ENCODE measurements at places on chromosomes 4 and X.
A peak's percentile ranks its signal among the peaks of the same experiment; 100 is the strongest.

DNA sequence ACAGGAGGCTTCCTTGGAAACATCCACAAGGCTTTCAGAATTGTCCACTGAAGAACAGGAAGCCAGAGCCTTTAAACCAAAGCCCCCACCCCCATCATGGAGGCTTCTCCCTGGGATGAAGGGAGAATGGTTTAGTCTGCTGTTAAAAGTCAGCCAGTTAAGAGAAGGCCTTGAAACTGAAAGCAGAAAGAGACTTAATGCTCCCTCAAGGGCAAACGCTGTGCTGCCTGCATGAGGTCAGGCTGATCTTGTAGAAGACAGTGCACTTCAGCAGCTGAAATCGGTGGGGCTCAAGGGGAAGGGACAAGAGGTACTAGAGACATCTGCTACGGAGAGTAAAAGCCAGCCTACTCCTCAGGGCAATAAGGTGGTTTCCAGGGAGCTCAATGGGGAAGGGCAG is 69.0 kb downstream of the HPRT1 start:
- DNase-seq, result no peak

DNA sequence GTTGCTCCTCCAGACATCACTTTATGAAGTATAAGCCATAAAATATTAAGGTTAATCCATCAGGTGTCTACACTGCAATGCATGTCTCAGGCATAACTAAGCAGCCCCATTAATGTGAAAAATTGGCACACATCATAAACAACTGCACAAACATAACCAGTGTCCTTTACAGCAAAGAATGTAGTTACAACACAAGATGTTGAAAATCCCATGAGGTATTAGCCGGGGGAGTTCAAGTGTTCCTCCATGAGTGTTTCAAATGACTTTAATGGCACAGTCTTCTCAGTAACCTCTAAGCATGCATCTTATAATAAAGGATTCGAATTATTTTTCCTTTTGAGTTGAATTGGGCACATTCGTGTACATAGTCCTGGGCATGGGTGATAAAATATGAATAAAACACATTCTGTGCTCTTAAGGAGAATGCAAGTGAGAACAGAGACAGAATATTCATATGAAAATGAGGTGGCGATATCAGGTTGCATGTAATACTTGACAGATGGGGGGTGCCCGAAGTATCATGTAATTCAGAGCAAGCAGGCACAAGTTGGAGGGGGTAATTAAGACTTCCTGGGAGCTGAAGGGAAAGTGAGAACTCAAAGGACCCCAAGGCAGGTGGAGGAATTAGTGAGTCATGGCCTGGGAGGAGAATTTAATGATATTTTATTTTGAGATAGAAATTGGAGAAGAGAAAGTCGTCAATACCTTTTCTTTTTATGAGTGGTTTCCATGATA is 18.2 kb upstream of the VCX2 start:
- no peak for DNase-seq

DNA sequence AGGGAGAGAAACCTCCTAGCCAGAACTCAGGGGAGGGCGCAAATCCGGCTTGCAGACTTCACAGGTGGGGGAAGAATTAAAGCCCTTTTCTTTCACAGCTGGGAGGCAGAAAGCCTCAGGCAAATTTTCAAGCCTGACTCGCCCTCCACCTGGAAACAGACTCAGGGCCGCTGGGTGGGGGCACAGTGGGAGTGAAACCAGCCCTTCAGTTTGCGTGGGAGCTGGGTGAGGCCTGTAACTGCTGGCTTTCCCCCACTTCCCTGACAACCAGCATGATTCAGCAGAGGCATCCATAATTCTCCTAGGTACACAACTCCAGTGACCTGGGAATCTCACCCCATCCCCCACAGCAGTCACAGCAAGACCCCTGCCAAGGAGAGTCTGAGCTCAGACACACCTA is 206.9 kb upstream of the INTU start:
- no peak for DNase-seq

DNA sequence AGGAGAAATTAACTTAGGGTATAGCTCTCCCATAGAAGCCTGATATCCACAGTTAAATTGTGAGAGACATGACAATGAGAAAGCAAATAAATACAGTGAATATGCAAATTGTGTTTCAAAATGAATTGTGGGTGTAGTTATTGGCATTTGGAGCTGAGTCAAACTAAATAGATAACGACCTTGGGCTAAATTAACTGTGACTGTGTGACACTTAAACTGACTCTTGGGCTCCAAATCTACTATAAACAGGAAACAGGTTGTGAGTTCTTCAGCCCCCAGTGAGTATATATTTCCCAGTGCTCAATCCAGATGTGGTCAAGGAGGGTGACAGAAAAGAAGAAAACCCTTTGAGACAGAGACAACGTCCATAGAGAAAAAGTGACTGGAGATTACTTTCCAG is 11.3 kb upstream of the MAGEA10 start:
- DNase-seq, result no peak

DNA sequence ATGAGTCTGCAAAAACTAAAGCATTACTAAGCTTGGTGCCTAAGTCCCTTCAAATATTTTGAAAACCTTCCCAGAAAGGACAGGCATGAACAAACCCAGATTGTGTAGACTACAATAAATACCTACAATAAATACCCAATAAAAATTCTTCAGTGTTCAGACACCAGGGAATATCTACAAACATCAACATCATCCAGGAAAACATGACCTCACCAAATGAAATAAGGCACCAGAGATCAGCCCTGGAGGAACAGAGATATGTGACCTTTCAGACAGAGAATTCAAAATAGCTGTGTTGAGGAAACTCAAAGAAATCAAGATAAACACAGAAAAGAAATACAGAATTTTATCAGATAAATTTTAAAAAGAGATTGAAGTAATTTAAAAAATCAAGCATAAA is 57.8 kb upstream of the NLRP2B start:
- no peak for DNase-seq

- DNase-seq, result no peak
Measured at GRCh38 chrX:24333371-24333770, 19.5 kb upstream of the SUPT20HL2 start.

DNA sequence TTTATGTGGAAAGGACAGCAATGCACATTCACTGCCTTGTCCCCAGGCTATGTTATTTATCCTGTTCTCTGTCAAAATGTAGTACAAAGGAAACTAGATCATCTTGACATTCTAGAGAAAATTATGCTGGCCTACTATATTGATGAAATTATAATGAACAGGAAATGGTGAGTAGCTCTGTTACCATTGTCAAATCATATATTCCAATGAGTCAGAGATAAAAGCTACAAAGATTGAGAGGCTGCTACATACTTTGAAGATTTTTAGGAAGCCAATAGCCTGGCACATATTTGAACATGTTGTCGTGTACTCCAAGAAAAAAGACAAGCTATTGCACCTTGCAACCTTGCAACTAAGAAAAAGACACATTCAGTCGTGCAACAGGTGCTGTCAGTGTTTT is 52.7 kb upstream of the TET2 start:
- no peak for DNase-seq

- no peak for DNase-seq
Measured at GRCh38 chr4:145521282-145521681, 39.6 kb downstream of the SMAD1 start.

- DNase-seq, result no peak
Measured at GRCh38 chrX:18099745-18100144, 120.9 kb downstream of the BEND2 start.

DNA sequence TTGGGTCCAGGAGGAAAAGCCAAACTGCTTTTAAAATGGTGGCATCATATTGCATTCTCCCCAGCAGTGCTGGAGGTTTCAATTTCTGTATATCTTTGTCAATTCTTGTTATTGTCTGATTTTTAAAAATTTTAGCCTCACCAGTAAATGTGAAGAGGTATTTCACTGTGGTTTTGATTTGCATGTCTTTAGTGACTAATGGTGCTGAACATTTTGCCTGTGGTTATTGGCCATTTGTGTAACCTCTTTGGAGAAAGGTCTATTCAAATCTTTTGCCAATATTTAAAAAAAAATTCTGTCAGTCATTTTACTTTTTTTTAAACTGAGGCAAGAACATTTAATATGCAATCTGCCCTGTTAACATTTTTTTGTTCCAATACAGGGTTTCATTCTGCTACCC is 322.1 kb downstream of the TLL1 start:
- DNase-seq, result no peak

- DNase-seq, result no peak
Measured at GRCh38 chr4:146029147-146029546, 90.5 kb upstream of the ZNF827 start.

- no peak for DNase-seq
Measured at GRCh38 chr4:552019-552418, 24.1 kb downstream of the TMEM271 start.

- no peak for DNase-seq
Measured at GRCh38 chrX:39242187-39242586, 440.9 kb downstream of the MID1IP1 start.

- peak; percentile 56 for DNase-seq
Measured at GRCh38 chrX:40945361-40945713, 139.9 kb upstream of the USP9X start.

DNA sequence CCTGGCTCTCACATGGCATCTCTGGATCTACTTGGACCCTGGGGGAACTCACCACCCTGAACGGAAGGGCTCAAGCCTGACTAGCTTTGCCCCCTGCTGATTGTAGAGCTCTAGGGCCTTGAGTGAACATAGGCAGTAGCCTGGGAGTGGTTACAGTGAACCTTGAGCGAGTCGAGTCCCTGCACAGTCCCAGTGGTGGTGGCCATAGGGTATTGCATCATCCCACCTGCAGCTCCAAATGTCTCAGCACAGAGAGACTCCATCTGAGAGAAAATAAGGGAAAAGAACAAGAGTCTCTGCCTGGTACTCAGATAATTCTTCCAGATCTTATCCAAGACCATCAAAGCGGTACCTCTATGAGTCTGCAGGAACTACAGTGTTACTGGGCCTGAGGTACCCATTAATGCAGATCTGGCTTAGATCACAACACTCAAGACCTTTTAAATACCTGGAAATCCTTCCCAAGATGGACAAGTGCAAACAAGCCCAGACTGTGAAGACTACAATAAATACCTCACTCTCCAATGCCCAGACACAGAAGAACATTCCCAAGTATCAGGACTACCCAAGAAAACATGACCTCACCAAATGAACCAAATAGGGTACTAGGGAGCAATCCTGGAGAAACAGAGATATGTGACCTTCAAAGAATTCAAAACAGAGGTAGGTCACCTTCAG is 167.5 kb upstream of the TET2 start:
- DNase-seq, result no peak

- DNase-seq, result no peak
Measured at GRCh38 chr4:184641451-184641850, 7.8 kb downstream of the CASP3 start.

- no peak for DNase-seq
Measured at GRCh38 chrX:136405126-136405525, 82.6 kb upstream of the BRS3 start.

DNA sequence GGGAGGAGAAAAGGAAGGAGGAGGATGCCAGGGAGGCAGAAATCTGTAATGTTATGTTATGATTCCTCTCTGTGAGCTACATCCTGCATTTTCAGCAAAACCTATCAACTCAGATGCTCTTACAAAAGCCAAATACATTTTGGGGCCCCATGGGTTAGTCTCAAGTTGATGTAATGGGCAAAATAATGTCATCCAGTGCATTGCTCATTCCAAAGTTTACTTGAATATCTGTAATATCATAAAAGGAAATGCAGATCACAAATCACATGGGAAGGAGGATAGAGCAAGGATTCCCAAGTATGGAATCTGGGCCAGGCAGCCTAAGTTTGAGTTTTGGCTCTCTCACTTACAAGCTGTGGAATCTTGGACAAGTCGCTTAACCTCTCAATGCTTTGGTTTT is 74.9 kb upstream of the SOD3 start:
- DNase-seq, result no peak

GRCh38 chr4:48851651-48852050 is 20.8 kb downstream of the OCIAD1 start:
- DNase-seq, result no peak

DNA sequence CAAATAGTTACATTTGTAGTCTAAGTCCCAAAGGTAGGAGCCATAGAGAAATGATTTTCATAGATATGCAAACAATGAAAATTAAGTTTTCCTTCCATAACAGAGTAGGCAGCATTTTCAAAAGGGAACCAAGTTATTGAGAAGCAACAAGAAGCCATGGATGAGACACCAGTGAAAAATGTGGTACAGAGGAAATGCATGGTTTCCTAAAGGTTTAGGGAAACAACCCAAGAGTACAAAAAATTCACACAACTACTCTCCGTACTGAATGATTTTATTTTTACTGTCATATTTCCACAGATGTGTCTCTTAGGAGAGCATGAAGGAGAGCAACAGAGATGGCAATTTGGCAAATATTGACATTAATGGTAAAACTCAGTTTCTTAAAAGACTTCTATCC is 1408.9 kb upstream of the PCDH7 start:
- DNase-seq, result no peak

- DNase-seq, result no peak
Measured at GRCh38 chr4:110109455-110109854, 89.0 kb downstream of the ELOVL6 start.

DNA sequence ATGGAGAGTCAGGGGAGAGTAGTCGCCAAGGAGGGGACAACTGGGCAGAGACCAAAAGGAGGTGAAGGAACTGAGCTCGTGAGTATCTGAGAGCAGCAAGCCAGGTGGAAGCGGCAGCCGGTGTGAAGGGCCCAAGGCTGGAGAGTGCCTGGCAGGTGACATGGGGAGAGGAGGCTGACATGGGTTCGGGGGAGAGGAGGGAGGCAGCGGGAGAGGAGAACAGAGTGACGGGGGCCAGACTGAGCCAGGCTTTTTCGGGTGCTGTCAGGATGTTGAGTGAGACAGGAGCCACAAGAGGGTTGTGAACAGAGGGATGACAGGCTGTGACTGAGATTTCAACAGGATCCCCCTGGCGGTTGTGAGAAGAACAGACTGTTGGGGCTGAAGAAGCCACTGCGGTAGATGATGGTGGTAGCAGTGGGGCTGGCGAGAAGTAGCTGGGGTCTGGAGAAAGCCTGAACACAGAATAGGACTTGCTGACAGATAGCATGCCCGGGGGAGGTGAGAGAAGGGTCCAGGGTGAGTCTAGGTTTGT is 5.7 kb downstream of the ELK1 start:
- no peak for DNase-seq

DNA sequence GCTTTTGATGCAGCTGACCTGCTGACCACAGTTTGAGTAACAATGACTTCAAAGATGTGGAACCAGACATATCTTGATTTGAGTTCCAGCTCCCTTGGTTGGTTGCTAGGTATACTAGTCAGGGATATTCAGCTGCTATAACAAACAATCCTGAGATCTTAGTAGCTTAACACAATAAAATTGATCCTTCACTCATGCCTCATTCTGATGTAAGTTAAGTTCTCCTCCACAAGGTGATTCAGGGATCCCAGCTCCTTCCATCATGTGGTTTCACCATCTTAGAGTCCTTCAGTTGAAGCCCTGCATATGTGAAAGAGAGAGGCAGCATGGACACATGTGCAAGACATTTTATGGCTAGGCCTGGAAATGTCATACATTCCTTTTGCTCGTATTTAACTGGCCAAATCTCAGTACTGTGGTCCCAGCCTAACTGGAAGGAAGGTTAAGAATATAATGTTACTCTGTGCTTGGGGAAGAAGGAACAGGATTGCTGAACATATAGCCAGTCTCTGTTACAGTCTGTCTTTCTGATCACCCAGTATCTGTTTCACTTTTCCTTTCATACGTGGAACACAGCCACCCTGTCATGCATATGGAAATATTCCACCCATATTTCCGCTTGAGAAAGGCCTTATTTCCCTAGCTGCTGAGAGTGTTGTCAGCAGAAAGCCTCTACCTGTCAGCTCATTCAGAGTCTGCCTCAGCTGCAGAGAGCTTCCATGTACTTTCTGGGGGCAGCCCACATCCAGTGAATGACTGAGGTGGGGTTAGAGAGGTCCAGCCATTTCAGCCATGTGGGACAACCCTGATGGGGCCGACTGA is 7.1 kb downstream of the SMIM9 start:
- peak; percentile 12 for DNase-seq

- DNase-seq, result no peak
Measured at GRCh38 chr4:133812236-133812635, 389.4 kb downstream of the PABPC4L start.

Data from muscle of arm (tissue), 14 donors.